ENCODE measurements at places on chromosomes 3 and 15. TPM values are rescaled to one million over a fixed set of nuclear protein-coding genes. Genes with fewer than 3 reads are reported as not detected.

AQR gene
- total RNA-seq, result 27.4 TPM

TRH gene
- total RNA-seq, result not detected

NBEAL2 gene
- total RNA-seq, result 14.0 TPM

IMP3 gene
- 31.9 TPM for total RNA-seq

CPNE9 gene
- not detected for total RNA-seq

KBTBD13 gene
- not detected for total RNA-seq

ACAD11 gene
- 20.7 TPM for total RNA-seq

ERICH6 gene
- total RNA-seq, result 0.83 TPM

DNA sequence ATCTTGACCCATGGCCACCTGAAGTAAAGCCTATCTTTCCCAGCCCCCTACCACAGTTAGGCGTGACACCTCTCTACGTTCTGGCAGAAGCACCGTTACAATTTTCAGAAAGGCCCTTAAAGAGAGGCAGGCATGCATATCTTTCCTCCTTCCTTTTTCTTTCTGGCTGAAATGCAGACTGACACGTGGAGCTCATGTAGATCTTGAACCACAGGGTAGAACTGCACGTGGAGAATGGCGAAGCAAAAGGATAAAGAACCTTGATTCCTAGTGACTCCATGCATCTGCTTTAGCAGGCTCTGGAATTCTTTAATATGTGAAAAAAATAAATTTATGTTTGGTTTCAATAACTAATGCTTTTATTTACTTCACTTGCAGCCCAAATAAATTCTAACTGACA, 166.6 kb downstream of the CPNE4 start:
- DNase-seq, result no peak
- H3K27ac ChIP-seq, result no peak overlapping the region
- no peaks in the 10 kb centered on the region for H3K27me3 ChIP-seq
- H3K36me3 ChIP-seq, result no peaks in the 10 kb centered on the region
- no peak overlapping the region for H3K4me3 ChIP-seq

DNA sequence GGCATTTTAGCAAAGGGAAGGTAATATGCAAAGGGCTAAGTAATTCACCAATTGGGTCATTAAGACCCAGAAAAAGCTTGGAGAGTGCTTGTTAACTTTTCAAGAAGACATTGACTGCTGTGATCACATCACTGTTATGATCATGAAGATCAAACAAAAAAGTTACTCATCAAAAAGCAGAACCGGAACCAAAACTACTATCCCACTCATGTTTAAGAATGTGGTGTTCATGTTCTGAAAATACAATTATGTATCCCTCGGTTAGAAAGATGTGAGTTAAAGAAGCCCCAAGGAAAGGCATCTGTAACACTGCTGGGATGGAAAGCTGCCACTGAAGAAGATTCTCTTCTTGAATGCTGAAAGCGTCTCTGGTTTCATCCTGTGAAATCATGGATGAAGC, 32.6 kb downstream of the BBX start:
- peaks cover 6% of the 10 kb centered on the region for H3K4me1 ChIP-seq
- H3K27ac ChIP-seq, result no peak overlapping the region
- peaks cover 9% of the 10 kb centered on the region for H3K36me3 ChIP-seq
- no peaks in the 10 kb centered on the region for H3K27me3 ChIP-seq

GRCh38 chr15:56472278-56472677, 7.3 kb upstream of the MNS1 start:
- no peak overlapping the region for H3K4me3 ChIP-seq
- H3K36me3 ChIP-seq, result no peaks in the 10 kb centered on the region
- H3K27me3 ChIP-seq, result peaks cover 51% of the 10 kb centered on the region
- no peaks in the 10 kb centered on the region for H3K4me1 ChIP-seq
- no peak overlapping the region for H3K27ac ChIP-seq

- no peak overlapping the region for H3K27ac ChIP-seq
- peaks cover 5% of the 10 kb centered on the region for H3K4me1 ChIP-seq
- peak overlapping the region; percentile 65 for H3K4me3 ChIP-seq
- peaks cover 56% of the 10 kb centered on the region for H3K27me3 ChIP-seq
- no peaks in the 10 kb centered on the region for H3K36me3 ChIP-seq
- peak; percentile 90 for DNase-seq
Observed at GRCh38 chr3:57169872-57170623, 4.9 kb upstream of the IL17RD start.

- no peak for DNase-seq
- H3K4me3 ChIP-seq, result no peak overlapping the region
- H3K27me3 ChIP-seq, result no peaks in the 10 kb centered on the region
- H3K4me1 ChIP-seq, result peaks cover 36% of the 10 kb centered on the region
- H3K36me3 ChIP-seq, result no peaks in the 10 kb centered on the region
Observed at GRCh38 chr3:23735062-23735461, 70.7 kb upstream of the UBE2E1 start.

- no peaks in the 10 kb centered on the region for H3K36me3 ChIP-seq
- DNase-seq, result no peak
- H3K4me3 ChIP-seq, result no peak overlapping the region
- no peaks in the 10 kb centered on the region for H3K27me3 ChIP-seq
- no peak overlapping the region for H3K27ac ChIP-seq
Observed at GRCh38 chr3:195448205-195448875, 5.5 kb upstream of the ACAP2 start.

DNA sequence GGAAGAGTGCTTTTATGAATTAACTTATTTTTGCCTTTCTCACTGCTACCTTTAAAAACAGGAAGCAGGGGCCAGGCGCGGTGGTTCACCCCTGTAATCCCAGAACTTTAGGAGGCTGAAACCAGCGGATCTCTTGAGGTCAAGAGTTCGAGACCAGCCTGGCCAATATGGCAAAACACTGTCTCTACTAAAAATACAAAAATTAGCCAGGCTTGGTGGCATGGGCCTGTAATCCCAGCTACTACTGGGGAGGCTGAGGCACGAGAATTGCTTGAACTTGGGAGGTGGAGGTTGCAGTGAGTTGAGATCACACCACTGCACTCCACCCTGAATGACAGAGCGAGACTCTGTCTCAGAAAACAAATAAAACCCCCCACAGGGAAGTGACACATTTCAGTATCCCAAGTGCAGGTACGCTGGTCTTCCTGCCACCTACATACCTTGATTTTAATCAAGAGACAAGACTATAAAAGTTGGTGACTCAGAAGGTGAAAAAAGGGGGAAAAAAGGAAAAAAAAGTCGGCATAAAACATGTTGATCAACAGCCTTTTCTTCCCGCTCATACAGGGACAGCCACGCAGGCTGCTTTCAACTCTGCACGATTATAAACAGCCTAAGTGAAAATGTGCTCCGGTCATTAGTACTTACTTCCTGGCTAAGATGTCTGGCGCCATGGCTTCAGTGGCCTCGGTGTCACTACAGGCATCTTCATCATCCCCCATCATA, 18.8 kb downstream of the PPP1R2 start:
- H3K27ac ChIP-seq, result no peak overlapping the region
- no peak for DNase-seq

- no peaks in the 10 kb centered on the region for H3K36me3 ChIP-seq
- peaks cover 18% of the 10 kb centered on the region for H3K27me3 ChIP-seq
- H3K4me3 ChIP-seq, result no peak overlapping the region
- H3K27ac ChIP-seq, result no peak overlapping the region
Observed at GRCh38 chr3:139117136-139117675, 72.5 kb upstream of the PRR23C start.

DNA sequence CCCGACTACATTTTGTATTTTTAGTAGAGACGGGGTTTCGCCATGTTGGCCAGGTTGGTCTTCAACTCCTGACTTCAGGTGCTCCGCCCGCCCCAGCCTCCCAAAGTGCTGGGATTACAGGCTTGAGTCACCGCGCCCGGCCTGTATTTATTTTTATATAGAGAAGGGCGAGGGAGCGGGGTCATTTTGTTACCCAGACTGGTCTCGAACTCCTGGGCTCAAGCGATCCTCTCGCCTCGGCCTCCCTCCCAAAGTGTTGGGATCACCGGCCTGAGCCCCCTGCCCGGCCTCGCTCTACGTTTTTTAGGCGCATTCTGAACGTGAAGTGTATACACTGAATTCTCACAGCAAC, 514 bp upstream of the PPP4R2 start:
- no peaks in the 10 kb centered on the region for H3K27me3 ChIP-seq
- DNase-seq, result no peak
- H3K36me3 ChIP-seq, result peaks cover 18% of the 10 kb centered on the region
- peaks cover 37% of the 10 kb centered on the region for H3K4me1 ChIP-seq

DNA sequence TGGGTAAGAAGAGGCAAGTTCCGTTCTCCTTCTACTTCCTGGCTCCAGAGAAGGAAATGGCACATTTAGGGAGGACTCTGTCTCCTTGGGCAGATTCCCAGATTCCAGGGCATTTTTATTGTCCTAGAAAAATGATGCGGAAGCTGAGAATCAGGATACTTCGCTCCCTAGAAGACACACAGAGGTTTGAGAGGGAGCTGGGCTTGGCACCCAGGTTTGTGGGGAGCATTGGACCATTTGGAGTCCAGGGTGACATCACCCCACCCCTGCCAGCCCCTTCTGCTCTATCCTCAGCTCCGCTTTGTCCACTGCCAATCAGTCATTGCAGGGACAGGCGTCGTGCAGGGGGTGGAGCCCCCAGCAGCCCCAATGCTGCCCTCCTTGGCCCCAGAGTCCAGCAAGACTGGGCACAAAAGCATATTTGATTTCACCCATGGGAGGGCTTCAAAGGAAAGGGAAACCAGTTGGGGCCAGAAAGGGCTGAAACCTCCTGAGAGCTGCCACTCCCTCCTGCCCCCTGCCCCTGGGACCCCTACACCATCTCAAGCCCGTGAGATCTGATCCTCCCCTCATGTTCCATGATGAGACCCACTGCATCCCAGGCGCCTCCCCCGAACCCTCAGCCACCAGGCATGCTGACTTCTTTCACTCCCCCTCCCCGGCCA, 129.8 kb upstream of the MEF2A start:
- H3K4me3 ChIP-seq, result no peak overlapping the region
- no peaks in the 10 kb centered on the region for H3K27me3 ChIP-seq
- no peaks in the 10 kb centered on the region for H3K36me3 ChIP-seq
- peak; percentile 73 for DNase-seq
- H3K27ac ChIP-seq, result peak overlapping the region; percentile 47
- peaks cover 58% of the 10 kb centered on the region for H3K4me1 ChIP-seq

DNA sequence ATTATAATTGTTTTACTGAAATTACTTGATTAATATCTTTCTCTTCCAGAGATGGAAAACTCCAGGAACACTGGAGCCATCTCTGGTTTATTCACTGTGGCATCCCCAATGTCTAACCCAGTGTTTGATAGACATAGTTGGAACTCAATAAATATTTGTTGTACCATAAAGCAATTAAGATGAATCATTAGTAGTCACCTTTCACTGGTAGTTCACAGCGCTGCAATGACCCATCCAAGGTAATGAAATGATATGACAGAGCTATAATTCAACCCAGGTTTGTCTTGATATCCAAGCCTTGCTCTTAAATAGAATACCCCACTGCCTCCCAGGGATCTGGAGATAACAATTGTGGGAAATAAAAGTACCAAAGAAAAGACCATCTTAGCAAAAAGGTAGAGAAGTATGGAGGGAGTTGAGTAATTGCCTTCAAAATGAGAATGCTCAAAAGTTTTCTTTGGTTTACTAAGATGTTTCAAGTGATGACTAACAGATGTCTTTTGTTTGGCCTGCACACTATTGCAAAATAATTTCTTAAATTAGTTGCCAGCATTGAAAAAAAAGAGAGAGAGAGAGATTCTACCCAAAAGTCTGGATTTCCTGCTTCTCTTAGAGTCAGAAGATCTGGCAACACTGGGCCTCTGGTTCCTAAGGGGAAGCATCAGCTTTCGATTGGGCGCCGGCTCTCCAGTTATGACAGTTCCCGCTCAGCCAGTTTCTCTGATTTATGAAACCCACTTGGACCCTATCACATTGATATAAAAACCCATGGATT, 348.5 kb downstream of the ERC2 start:
- H3K27ac ChIP-seq, result peak overlapping the region; percentile 43
- peaks cover 5% of the 10 kb centered on the region for H3K36me3 ChIP-seq
- H3K4me3 ChIP-seq, result no peak overlapping the region
- H3K27me3 ChIP-seq, result no peaks in the 10 kb centered on the region
- H3K4me1 ChIP-seq, result peaks cover 38% of the 10 kb centered on the region

- no peaks in the 10 kb centered on the region for H3K4me1 ChIP-seq
- no peak overlapping the region for H3K4me3 ChIP-seq
- no peaks in the 10 kb centered on the region for H3K36me3 ChIP-seq
- H3K27me3 ChIP-seq, result peaks cover 6% of the 10 kb centered on the region
- no peak for DNase-seq
Observed at GRCh38 chr3:95731753-95732152, 1082.6 kb upstream of the EPHA6 start.

DNA sequence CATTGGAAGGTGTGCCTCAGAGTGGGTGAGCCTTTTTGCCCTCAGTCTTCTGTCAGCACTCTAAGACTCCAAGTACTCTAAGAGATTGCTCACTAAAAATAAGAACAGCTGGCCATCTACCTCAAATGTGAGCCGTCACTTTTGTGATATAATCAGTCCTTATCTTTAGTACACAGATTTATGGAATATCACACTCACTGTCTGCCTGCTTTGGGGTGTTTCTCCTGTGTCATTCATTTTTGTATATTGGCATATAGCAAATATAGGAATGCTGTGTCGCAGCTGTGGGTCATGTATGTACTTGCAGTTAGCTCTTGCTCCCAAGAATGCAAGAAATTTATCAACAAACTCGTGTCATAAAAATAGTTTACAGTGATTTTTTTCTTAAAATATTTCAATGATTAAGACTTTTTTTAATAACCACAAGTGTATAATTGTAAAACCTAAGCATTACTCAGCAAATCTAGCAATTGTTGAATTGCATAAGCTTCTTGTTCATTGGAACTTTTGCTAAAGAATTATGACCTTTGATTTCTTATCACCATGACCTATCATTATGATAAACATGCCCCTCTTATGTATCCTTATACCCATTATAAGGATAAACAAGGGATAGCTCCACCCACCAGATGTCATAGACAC, 18.8 kb downstream of the SETD5 start:
- H3K4me3 ChIP-seq, result no peak overlapping the region
- H3K36me3 ChIP-seq, result peaks cover 9% of the 10 kb centered on the region
- DNase-seq, result no peak

DNA sequence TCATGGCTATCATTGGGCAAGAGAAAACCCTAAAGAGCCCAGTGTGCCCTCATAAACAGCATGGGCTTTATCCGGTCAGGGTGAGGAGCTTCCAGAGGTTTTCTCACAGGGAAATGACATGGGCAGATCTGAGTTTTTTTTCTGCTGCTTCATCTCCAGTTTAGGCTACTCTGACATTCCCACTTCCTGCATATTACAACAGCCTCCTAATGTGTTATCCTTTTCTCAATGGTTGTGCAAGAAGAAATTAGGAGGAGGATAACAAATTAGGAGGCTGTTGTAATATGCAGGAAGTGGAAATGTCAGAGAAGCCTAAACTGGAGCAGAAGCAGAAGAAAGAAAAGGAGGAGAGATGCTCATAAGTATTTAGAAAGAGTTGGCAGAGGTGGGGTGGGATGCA, 175.6 kb downstream of the MTHFS start:
- H3K4me3 ChIP-seq, result no peak overlapping the region
- no peaks in the 10 kb centered on the region for H3K4me1 ChIP-seq
- DNase-seq, result no peak
- H3K36me3 ChIP-seq, result no peaks in the 10 kb centered on the region

DNA sequence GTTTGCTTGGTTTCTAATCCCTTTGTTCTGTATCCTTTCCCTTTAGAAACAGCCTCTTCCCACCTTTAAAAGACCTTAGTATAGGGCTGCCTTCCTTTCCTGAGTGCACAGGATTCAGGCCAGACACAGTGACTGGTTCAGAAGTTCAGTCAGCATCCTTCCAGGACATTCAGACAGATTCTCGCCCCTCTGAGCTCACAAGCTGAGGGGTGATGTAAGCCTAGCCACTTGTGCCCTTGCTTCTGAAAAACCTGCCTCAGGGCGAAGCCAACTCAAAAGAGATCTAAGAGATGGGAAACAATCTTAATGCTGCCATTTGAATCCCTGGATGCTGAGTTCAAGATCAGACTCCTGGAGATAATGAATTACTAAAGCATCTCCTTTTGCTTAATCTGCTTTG, 6.7 kb upstream of the NSMCE3 start:
- H3K27ac ChIP-seq, result no peak overlapping the region
- H3K27me3 ChIP-seq, result no peaks in the 10 kb centered on the region
- peaks cover 7% of the 10 kb centered on the region for H3K4me1 ChIP-seq
- H3K4me3 ChIP-seq, result no peak overlapping the region

Measured in osteocyte (in vitro differentiated cells).